ENCODE measurements at places on chromosomes 7 and 10.

GRCh38 chr7:117088623-117089194, 135.4 kb downstream of the ST7 start:
- no peak for DNase-seq

DNA sequence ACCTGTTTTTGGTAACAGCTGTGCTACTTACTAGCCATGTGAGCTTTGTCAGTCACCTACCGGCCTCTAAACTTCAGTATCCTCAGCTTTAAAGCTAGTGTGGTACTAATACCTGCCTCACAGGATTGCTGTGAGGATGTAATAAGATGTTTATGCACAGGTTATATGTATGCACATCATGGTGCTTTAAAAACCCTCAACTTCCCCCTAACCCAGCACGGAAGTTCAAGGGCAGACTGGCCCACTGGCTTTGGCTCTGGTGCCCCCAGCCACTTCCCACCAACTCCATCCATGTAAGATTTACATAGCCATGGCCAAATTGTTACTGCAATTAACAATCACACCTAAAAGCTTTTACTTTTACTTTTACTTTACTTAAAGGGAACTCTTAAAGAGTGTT, 676.0 kb upstream of the GALNT17 start:
- no peak for DNase-seq

DNA sequence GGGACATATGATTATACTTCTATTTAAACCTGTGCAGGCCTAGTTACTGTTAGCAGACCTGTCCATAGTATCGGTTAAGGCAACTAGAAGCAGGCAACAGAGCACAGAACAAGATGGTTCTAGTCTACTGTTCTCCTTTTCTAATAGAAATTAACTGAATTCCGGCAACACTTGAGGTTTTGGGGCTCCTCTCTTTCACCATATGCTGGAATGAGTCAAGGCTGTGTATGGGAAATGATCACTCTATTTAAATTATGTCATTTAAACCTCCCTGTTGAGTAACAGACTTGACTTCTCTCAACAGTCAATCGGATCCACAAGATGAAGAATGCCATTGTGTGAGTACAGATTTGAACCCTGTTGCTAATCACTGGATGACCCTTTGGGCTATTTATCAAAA, 6.2 kb upstream of the OTUD1 start:
- DNase-seq = no peak

DNA sequence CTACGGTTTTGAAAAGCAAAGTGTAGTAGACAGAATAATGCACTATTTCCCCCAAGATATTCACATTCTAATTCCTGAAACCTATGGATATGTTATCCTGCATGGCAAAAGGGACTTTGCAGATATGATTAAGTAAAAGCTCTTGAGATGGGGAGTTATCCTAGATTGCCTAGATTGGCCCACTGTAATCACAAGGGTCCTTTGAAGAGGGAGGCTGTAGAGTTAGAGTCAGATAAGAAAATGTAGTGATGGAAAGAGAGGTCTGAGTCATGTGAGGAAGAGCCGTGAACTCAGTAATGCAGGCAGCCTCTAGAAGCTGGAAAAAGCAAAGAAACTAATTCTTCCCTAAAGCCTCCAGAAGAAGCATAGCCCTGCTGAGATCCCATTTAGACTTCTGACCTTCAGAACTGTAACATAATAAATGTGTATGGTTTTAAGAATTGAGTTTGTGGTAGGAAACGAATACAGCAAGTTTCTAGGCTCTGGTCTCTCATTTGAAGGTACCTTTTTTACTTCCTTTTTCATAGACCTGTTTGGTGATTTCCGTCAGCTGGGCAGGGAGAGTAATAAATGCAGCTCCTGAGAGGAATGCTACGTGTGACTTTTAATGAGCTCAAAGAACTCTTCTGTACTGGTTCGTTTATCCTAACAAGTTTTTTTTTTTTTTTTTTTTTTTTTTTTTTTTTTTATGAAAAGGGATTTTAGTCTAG, 41.9 kb upstream of the NXPH1 start:
- DNase-seq = no peak

DNA sequence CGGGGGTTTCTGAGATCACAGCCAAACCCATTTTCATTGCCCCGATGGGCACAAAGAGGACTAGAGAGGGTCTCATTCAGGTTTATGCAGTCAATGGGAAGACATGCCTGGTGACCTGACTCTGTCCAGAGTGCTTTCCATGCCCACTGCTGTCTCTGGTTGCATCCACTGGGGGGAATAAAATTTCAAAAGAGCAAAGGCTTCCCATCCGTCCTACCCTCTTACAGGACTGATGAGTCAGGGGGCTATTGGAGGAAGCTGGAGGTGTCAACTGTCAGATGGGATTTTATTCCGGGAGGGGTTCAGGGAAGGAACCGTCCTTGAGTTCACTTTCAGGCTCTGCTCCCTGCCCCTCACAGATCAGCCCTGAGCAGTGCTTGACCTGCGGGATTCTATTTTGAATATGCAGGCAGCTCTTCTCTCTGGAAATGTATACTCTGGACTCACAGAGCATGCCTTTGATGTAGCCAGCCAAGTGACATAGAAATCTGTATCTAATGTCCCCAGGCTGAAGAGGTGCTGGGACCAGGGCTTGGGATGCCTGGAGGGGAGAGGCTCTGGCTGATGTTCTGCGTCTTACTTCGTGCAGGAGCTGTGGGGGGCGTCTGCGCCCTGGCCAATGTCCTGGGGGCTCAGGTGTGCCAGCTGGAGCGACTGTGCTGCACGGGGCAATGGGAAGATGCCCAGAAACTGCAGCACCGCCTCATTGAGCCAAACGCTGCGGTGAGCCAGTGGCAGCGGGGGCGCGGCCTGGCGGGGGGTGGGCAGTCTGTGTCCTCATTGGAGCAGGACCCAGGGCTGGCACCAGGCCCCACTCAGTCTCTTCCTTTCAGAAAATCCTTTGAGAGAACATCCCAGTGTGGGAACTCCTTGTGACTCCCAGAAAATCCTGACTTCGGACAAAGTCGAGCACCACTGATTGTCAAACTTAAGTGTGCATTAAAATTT, 12.0 kb downstream of the C10orf62 start:
- no peak for DNase-seq

DNA sequence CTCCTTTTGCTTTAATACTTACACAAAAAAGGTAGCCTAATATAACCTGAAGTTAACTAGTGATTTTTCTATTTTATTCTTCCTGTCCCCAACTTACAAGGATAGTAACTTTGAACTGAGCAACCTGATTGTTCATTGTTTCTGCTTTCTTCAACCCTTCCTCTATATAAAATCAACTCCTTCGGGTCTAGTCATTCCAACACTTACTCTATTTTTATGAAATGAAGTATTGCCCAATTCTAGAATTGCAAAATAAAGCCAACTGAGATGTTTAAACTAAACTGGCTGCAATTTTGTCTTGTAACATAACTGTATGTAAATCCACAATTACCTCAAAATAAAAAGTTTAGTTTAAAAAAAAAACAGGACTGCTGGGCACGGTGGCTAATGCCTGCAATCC, 20.3 kb upstream of the DNA2 start:
- DNase-seq = no peak

GRCh38 chr10:118407777-118408176, 65.7 kb upstream of the FAM204A start:
- no peak for DNase-seq

DNA sequence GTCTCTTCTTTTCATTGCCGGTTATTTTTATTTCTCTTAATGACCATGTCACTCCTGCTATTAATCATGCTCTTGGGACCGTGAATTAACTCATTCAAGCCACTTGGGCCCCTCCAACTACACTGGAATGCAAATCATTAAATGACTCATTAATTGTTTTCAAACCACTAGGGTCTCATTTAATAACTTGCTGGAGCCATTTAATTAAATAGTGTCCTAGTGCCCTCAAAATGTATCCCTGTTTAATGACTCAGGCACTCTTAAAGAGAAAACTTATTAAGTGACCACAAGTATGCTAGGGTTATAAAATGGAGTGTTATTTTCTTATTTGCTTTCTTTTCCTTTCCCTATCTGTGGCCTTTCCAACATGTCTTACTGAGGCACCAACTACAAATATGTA, 73.0 kb downstream of the PLXDC2 start:
- DNase-seq = no peak

GRCh38 chr7:46554688-46555422, 633.8 kb upstream of the IGFBP3 start:
- DNase-seq = no peak

DNA sequence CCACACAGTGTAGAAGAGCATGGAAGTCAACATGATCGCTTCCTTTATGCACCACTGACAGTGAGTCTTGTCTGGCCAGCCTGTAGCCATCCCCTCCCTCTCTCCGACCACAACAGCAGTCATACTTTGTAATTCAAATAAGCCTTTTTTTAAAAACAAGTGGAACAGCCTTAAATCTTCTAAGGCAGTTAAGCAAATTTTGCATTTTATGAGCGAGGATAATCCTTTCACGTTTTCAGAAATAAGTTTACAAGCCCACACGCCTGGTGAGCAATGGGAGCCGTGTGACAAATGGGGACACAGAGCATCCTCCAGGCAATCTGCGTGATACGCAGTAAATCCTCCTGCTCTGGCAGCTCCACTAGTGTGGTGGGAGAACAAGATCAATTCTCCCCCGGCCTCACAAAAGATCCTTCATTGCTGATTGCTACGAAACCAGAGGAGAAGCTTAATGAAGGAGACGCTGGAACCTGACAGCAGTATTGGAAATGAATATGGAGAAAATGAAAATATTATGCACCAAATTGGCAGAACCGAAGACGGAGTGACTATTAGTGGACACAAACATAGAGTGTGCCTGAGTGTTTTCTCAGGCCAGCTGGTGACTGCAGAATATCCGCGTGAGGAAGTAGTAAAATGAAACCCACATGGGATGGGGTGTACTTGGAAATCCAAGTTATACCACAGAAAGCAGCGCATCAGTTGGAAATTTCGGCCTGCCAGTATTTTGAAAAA, 104.2 kb upstream of the CDCA7L start:
- no peak for DNase-seq

Measured in CD4-positive, alpha-beta T cell treated with Interleukin-6 for 4 hours (primary cell).